Stimulated activated CD4-positive, alpha-beta T cell treated with anti-CD3 and anti-CD28 coated beads, Interleukin-15, amount 100 ng/mL, for 1 hour (primary cell): ENCODE measurements at places on chromosomes 5 and 9.

- DNase-seq = no peak
Observed at GRCh38 chr9:133779516-133780403, 41.6 kb upstream of the SARDH start.

GRCh38 chr9:111356481-111357244 lies 26.6 kb upstream of the OR2K2 start:
- no peak for DNase-seq

- DNase-seq = no peak
Observed at GRCh38 chr9:120104771-120105170, 475.2 kb downstream of the CDK5RAP2 start.

- DNase-seq = no peak
Observed at GRCh38 chr9:4228606-4229005, 71.3 kb downstream of the GLIS3 start.

DNA sequence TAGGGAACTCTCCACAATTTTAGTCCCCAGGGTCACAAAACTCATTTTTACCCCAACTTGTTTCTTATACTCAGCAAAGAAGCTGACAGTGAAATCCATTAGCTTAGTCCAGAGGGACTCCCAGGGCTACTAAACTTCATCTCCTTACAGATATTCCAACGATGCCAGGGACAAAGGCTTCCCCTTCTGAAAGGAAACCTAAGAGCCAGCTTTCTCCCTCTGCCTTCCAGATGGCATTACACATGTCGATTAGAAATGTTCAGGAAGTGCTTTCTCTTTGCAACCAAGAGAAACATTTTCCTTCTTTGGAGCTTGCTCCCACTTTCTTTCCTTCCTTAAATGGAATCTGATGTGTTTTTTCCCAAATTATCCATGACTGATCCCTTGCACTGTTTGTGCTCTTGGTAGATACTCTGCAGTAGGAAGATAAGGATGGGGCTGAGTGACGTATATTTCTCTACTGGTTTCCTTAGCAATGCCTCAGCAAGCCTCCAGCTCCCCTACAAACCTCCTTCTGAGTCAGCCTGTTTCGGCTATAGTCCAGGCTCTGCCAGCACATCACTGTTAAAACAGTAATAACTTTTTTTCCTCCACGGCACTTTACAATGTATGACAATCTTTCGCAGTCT lies 43.0 kb upstream of the HTR4 start:
- DNase-seq = no peak

DNA sequence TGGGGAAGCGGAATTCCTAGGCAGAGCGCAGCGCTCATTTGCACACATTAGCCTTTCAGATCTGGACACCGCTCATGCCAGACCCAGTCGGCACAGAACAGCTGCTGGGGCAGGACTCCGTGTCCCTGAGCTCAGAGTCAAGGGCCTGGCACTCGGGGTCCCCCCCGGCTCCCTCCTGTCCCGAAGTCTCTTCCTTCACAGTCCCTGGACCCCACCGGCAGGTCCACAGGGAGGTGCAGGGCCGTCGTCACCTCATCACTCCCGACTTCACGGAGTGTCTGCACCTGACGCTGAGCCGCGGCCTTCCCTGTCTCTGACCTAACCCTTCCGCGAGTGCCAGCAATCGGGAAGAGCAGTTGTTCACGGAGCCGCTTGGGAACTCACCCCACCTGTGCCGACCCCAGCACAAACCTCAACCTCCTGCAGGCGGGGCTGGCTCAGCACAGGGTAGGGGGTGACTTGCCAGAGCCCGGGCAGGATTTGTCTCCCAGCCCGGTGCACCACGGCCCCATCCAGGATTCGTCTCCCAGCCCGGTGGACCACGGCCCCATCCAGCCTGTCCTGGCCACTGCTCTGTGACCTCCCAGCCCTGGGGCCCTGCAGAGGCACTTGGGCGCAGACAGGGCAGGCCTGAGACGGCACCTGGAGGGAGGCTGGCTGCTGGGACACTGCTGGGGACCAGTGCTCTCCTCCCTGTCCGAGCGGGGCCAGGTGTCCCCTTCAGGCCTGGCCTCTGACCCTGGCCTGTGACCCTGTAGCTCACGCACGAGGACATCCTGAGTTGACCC lies 9.9 kb upstream of the SLC9A3 start:
- no peak for DNase-seq

DNA sequence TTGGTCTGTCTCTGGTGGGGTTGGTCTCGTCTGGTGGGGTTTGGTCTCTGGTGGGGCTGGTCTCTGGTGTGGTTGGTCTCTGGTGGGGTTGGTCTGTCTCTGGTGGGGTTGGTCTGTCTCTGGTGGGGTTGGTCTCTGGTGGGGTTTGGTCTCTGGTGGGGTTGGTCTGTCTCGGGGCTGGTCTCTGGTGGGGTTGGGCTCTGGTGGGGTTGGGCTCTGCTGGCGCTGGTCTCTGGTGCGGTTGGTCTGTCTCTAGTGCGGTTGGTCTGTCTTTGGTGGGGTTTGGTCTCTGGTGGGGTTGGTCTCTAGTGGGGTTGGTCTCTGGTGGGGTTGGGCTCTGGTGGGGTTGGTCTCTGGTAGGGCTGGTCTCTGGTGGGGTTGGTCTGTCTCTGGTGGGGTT lies 16.3 kb upstream of the CD74 start:
- no peak for DNase-seq

- DNase-seq = no peak
Observed at GRCh38 chr9:101268426-101268825, 116.4 kb downstream of the BAAT start.

GRCh38 chr5:116522356-116523136 lies 52.1 kb downstream of the SEMA6A start:
- no peak for DNase-seq
